ENCODE measurements at places on chromosomes 13 and 19.

DNA sequence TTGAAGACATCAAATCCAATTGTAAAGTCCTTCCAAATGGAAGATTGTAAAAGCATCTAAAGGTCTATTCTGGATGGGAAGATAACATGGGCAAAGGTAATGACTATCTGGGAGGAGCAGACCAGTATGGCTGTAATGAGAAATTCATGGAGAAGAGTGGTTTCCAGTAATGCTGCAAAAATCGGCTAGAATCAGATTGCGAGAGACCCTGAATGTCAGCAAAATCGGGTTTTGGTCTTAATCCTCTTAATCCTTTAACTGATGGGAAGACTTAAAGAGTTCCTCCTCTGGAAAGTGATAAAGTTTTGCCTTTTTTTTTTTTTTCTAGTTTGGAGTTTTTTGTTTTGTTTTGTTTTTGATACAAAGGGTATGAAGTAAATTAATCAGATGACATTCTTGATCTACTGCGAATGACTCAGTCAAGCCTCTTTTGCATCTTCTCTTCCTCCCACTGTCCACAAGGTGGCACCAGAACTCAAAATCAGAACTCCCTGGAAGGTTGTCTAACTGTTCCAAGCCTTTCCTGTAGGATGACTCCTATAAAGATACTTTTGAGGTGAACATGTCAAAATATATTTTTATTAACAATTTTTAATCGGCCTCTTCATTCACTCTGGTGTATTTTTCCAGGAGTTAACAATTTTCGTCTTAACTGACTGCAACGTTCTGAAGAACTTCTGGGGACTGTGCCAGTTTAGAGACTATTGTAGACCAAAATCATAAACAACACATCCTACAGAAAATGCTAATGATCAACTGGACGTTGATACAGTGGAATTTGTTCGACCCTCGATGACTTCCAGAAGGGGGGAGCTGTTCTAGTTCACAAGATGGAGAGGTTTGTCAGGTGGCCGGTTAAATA, 213.3 kb upstream of the MIR17HG start:
- peak; percentile 73 for DNase-seq

- no peak for DNase-seq
Observed at GRCh38 chr13:29108068-29108786, 288.1 kb downstream of the MTUS2 start.

DNA sequence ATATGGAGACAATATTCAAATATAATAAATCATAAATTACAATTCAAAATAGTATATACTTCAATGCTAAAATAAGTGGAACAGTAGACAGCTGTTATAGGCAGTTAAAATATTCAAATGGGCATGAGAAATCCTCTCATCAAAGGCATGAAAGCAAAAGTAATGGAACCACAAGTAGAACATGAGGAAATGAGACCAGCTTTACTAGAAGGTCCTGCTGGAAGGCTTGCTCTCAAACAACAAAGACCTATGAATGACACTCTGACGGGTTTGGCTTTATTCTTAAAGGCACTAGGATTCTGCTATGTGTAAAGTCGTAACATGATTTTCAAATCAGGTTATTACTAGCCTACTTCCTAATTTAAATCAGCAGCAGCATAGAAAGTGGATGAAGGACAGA, 148.1 kb downstream of the VWA8 start:
- DNase-seq, result no peak

DNA sequence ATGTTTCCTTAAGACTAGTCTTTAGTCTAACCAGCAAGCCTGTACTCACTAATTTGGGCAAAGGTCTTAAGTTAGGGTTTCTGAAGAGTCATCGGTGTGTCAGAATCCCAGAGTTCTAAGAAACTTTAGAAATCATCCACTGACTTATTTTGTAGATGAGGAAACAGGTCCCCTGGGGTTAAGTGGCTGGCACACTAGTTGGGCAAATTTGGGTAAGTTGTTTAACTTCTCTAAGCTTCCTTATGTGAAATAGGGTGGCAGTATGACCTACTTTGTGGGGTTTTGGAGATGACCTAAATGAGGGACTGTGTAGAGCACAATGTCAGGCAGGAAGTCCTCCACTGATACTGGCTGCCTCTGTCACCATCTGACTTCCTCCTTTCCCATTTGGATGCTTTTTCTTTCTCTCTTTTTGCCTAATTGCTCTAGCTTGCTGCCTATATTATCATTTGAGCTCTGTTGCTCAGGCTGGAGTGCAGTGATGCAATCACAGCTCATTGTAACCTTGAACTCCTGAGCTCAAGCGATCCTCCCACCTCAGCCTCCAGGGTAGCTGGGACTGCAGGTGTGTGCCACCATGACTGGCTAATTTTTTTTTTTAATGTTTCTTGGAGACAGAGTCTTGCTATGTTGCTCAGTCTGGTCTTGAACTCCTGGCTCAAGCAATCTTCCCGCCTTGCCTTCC, 2.3 kb downstream of the ADGRE3 start:
- peak; percentile 83 for DNase-seq

DNA sequence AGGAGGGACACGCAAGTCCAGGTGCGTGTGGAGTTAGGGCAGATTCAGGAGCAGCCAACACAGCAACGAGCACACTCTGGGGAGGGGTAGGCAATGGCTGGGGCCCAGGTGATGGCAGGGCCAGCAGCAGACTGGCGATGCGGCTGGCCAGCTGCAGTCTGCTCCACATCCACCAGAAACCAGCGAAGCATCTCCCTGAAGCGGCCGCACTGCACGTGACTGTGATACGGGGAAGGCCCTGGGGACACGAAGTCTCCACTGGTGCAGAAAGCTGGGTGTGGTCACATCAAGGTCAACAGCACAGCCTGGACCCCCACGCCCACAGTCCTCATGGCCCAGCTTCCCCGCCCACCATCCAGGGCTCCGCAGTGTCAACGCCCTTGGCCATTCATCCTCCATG, 21.3 kb upstream of the EPHX3 start:
- no peak for DNase-seq

GRCh38 chr19:10503002-10503789, at the start of gene KEAP1:
KEAP1 (minus strand) TSS chr19:10503356; CDS start chr19:10500033, 3,323 bp downstream.
- DNase-seq, result no peak

- peak; percentile 91 for DNase-seq
Observed at GRCh38 chr19:7751157-7751783, 3.9 kb upstream of the CD209 start.
